ENCODE measurements at places on chromosomes 2 and 18.
A peak's percentile ranks its signal among the peaks of the same experiment; 100 is the strongest.

DNA sequence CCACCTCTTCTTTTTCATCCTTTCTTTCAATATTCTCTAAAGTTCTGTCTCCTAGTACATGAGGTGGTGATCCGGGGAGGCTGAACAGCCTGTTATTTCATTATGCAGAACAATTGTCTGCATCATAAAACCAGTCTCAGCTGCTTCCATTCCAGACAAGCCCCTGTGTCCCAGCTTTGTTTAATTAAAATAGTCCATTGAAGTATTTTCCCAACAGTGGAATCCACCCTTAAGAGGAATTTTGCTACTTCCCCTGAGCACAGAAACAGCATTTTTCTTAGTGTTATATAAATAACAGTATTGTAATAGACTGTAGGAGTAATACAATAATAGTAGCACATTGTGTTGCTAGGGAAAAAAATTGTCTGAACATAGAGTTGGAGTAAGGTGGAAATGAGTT lies 395.4 kb upstream of the TCF4 start:
- no peak for DNase-seq

DNA sequence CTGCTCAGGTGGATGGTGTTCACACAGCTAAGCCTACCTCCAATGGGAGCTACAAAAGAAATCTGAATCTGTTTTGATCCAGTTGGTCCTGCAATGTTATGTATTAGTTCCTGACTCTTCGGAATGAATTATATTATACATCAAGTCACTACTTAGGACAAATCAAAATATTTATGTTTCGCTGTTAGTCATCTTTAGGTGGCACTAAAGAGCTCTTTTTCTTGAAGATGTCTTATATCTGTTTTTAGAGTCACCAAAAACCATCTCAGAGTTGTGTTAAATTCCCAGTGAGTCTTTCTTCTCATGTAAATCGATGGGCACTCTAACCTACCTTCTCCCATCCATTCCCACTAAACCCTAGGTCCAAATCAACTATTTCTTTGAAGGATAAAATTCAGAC lies 2.2 kb downstream of the DNER start:
- DNase-seq = no peak

DNA sequence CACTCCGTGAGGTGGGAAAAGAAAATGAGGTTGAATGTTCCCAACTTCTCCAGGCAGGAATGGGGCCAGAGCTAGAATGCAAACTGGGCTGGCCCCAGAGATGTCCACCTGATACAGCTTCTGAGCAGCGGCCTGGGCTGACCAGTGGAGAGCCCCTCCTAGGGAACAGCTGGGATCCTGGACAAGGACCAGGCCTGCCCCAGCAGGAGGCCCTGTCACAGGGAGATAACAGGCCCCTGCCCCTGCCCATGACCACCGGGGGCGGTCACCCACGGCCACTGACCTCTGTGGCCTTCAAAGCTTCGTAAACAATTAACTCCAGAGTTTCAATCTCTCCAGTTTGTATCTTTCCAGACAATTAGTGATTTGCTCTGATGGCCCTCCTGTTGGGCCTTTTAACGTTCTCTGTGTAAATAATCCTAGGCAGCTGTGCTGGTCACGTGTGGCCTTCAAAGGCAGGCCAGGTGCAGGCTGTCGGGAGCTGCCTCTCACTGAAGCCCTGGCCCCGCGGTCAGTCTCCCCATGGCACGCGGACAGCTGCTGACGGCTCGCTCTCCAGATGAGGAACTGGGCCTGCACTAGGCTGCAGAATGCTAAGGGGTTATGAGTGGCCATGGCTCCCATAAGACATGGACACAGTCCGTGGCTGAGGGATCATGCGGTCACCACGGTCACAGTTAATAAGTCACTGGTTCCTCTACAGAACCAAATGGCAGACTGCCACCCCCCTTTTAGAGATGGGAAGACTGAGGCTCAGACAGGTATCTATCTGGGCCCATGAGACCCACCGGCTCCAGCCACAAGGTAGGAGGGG lies 9.2 kb downstream of the HS6ST1 start:
- DNase-seq = no peak

- DNase-seq = no peak
Observed at GRCh38 chr2:45595721-45596435, 15.2 kb downstream of the SRBD1 start.

DNA sequence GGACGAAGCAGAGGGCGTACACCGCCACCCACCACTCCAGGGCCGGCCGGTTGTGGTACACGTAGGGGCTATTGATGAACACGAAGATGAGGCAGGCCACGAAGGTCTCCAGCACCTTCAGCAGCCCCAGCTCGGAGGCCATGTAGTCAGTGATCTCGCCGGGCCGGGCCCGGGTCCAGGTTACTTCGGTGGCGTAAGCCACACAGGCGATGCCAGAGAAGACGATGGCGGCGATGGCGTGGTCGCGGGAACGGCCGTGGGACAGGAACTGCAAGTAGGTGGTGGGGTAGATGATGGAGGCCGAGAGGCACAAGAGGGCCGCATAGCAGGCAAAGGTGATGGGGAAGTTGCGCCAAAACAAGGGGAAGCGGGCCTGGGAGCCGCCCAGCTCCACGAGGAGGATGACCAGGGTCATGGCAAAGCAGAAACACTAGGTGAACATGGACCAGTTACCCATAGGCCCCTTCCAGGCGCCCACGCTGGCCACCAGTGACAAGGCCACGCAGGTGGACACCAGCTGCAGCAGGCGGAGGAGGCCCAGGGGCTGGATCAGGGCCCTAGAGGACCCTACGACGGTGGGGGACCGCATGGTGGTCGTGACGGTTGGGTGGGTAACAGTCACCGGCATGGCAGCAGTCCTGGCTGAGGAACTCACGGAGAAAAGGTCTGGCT lies 128.4 kb upstream of the FAM98A start:
- no peak for DNase-seq

GRCh38 chr2:120161190-120161589 lies 62.0 kb downstream of the TMEM185B start:
- no peak for DNase-seq

DNA sequence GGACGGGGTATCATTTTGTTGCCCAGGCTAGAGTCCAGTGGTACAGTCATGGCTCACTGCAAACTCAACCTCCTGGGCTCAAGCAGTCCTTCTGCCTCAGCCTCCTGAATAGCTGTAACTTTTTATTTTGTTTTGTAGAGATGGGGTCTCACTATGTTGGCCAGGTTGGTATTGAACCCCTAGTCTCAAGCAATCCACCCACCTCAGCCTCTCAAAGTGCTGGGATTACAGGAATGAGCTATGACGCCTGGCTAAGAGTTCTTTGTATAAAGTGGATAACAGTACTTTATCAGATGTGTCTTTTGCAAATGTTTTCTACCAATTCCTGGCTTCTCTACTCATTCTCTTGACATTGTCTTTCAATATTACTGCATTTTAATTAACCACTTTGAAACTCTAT lies 17.1 kb upstream of the NT5DC4 start:
- no peak for DNase-seq

- no peak for DNase-seq
Observed at GRCh38 chr2:25388491-25388890, 46.8 kb upstream of the DNMT3A start.

GRCh38 chr2:19649142-19649541 lies 252.6 kb downstream of the TTC32 start:
- no peak for DNase-seq

DNA sequence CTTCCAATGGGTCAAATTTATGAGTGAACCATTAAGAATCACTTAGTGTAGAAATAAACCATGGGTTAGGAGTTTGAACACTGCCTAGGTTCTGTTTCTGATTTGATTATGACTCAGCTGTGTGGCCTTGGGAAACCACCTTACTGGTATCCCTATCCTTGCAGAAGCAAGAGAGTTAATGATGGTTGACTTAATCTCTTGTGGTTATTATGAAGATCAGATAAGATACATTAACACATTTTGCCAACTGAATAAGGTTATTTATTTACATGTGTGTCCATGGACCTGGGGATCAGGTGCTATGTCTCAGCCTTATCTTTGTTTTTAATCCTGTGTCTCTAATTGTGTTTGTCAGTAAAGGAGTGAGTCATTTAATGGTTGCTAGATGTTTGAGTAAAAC lies 5.4 kb upstream of the KCNJ13 start:
- DNase-seq = no peak

- DNase-seq = no peak
Observed at GRCh38 chr2:234289834-234290590, 206.9 kb downstream of the ARL4C start.

DNA sequence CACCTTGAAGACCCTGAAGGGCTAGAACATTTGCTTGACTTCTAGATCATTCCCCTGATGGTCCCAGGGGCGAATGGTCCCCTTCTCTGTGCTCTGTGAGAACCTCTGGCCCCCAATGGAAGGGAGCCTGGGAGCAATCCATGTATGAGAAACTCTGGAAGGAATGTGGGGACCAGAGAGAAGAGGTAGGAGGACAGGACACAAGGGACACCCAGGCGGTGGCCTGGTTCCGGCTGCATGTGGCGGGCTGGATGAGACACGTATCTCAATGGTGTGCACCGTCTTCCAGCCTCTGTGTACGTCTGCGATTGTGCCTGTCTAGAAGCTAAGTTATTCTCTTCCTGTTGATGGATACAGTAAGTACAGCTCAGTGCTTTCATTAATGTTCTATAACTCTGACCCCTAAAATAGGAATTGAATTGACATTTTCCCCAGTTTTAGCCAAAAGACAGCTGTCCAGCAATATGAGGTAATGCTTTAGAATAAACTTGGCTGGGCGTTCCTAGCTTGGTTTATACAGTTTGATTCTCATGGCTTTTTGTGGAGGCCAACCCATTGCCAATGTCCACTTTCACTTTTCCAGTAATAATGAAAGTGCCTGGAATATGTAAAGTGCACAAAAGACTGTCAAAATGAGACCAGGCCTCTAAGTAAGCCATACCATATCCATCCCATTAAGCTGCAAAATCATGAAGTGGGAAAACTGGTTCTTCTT lies 30.1 kb upstream of the COPS8 start:
- no peak for DNase-seq

DNA sequence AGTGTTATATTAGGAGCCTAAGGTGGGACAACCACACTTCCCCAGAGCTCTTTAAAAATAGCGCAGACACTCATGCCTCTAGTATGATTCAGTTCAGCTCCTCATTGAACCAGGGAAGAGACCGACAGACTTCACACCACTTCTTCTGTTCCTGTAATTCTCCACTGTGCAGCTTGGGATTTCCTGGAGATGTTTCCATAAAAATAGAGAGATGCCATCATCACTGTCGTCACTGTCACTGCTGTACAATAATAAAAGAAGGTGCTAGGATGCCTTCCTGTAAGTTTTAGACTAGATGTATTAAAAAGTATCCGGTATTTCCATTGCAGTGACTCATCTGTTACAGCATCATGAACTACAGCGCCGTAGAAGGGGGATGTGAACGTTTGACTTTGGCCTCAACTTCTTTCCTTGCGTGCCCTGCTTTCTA lies 110.9 kb downstream of the FAM210A start:
- no peak for DNase-seq

GRCh38 chr2:239286901-239287300 lies 113.9 kb downstream of the HDAC4 start:
- DNase-seq = no peak

DNA sequence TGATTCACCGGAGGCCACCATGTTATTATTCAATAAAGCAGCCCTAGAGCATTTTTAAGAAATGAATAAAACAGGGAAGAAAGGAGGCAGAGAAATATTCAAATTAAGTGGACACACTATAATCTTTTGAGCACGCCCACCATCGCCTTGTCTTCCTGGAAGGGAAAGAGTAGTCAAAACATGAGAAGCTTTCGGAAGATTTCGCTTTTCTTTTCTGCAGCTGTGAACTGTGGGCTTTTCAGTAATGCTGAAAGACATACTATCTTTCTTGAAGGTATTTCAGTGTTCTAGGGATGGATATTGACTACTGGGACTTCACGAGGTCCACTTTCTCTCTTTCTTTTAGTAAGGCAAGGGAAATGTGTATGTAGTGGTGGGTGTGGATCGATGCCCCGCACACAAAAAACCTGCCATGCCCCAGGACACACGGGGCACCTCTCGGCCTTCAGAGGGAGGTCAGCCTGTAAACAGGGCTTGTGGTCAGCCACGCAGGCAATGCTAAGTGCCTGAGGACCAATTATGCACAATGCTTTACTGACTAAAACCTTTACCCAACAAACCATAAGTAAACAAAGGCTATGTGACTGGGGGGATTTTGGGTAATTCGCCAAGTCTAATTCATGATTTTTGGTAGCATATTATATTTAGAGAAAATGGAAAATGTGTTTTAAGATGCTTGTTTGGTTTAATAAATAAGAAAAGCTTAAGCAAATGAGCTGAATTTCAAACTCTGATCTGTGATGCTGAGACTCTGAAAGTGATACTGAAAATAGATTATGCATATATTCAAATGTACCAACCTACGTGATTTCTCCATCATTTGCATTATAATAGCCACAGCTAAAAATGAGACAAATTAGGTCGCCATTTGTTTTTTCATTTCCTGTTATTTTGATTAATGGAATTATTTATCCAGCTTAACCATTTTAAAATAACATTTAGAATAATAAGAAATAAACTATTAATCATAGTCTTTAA lies 130.5 kb downstream of the ZNF516 start:
- no peak for DNase-seq

DNA sequence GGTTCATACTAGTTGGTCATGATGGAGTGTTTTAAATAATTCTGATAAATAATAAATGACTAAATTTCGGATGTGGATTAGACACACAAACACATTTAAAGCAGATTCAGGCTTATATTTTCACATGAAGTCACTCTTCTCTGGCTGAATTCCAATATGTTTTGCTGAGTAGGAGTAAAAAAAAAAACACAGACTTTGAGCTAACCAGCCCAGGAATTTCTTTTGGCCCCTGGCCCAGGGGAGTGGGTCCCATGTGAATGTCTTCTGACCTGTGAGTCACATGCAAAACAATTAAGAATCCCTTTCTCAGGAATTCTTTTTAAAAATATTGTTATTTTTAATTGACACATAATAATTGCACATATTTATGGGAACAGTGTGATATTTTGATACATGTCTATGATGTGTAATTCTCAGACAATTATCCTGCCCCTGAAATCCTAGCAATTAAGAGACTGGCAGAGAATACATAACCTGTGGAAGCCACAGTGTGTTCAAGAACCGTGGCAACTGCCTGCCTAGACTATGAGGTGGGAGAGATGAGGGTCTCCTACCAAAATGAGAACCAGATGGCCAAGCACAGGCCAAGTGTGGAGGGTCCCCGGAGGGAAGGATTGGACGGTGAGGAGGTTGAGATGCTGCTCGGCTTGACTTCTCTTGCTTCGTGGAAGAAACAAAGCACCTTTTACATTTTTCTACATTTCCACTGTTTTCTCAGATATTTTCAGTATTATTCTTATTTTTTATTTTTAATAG lies 236.4 kb downstream of the PIEZO2 start:
- DNase-seq = no peak

GRCh38 chr2:217756375-217757107 lies 246.3 kb downstream of the TNS1 start:
- DNase-seq = peak; percentile 93

Measured in endothelial cell (in vitro differentiated cells).